ENCODE measurements at places on chromosomes 3 and 15.
A peak's percentile ranks its signal among the peaks of the same experiment; 100 is the strongest.

GRCh38 chr3:123202451-123202850 is 708 bp downstream of the SEC22A start:
- no peak for DNase-seq

DNA sequence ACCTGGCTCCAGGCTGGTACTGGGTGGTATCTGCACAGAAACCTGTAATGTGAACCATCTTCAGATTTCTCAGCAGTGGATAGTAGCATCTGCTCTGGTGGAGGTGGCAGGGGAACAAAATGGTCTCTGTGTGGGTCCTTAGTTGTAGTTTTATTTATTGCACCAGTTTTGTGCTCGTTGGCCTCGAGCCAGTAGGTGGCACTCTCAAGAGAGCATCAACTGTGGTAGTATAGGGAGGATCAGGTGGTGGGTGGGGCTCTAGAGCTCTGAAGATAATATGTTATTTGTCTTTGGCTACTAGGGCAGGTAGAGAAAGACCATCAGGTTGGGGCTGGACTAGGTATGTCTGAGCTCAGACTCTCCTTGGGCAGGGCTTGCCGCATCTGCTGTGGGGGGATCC is 254.0 kb upstream of the GPR149 start:
- DNase-seq = no peak

DNA sequence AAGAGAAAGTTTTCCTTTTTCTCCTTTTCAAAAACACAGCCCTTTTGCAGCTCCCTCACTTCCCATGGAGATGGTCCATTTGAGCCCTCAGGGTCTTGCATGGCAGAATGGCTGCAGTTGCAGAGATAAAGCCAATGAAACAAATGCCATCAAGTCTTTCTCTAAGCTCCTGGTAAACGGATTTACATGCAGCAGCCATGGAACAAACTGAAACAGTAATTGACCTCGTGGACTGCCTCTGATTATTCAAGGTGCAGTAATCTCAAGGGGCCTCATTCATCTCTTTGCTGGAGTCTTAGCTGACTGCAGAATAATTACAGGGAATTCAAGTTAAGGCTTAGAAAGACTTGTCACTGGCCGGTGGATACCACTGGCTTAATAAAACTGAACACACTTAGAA is 125.1 kb downstream of the SQOR start:
- DNase-seq = no peak

DNA sequence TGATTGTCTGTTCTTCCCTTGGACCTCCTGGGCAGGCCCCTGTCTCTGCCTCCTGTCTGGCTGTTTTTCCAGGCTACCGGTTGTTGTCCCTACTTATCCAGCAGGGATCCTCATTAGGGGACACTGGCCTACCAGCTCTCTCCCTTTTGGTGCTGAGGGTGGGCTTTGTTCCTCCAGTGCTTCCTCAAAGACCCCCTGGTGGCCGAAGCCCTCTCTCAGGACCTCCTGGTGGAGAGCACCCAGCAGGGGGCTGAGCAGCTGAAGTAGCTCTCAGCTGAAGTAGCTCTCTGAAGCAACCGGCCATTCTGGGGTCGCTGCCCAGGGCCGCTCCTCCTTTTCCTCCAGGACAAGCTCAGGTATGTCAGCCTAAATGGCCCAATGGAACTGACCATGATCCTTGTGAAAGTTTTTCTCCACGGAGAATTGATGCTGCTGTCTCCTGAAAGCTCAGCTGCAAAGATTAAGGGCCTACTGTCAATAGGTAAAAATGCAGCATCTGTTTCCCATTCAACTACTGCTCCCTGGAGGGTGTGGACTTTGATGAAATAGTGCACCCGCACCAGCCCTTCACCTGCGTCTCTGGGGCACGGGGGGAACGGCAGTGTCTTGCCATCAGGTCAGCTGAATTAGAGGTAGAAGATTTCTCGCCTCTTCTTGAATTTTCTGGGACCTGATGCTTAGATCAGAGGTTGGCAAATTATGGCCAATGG is 27.6 kb downstream of the ARNT2 start:
- DNase-seq = no peak

DNA sequence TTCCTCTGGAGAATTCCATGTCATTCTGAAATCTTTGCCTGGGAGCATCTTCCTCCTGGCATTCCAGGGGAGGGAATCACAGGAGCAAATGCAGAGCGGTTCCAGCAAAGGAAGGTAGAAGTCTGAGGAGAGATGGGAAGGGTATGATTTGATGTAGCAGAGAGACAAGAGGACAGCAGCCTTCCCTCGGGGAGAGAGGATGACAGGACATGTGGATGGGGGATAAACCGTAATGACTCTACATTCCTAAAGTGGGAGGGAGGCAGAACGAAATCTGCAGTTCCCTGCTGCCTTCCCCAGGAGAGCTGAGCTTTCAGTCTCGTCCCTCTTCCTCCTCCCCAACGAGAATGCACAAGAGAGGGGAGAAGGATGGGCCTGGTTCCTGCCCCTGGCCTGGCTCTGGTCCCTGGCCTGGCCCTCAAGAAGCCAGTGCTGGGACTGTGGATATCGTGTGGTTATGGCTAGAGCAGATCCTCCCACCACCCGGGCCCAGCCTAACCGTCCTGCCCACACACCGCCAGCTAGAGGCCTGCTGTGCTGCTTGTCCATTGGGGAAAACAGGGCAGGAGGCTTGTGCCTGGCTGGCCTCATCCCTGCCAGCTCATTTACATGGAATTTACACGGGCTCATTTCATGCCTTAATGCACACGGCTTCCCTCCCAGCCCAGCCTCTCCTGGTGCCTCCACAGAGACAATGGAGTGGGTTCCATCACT is 26.6 kb downstream of the SEMA7A start:
- peak; percentile 96 for DNase-seq

DNA sequence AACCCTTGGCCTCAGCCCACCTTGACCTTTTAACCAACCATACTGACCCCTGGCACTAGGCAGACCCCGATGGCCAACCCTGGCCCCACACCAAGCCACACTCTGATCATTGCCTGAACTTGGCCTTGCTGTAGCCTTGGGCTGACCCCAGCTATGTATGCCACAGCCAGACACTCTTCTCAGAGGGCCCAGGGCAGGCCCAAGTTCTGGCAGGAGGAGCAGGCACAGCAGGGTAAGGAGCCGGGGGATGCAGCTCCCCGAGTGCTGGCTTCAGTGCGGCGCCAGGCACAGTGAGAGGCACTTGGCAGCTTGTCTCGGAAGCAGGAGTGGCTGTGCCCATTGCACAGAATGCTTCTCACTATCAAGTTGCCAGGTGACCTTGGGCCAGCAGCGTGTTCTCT is 22.3 kb downstream of the PRR20G start:
- DNase-seq = no peak

GRCh38 chr3:107221856-107222255 is 155.4 kb upstream of the CCDC54 start:
- DNase-seq = no peak
